ENCODE measurements at places on chromosomes 5 and 9.

DNA sequence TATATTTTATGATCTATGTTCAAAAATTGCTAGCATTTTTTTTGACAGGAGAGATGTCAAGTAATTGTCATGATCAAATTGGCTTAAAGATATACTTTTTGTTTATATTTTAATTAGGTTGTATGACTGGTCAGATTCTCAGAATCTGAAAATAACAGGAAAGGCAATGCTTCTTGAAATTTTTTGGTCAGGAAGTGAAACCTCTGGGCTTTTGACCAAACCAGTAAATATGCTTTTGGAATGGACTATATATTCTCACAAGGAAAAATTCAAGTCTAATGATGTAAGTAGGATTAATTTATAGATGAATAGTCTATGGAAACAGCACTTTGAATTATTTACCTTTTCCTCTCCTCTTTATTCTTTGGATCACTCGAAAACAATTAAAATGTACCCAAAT, 52.3 kb downstream of the SLF1 start:
- no peak for DNase-seq

GRCh38 chr9:89444274-89444673, 53.6 kb downstream of the SEMA4D start:
- no peak for DNase-seq

- DNase-seq: peak; percentile 55
Observed at GRCh38 chr5:35003018-35003957, 44.5 kb downstream of the AGXT2 start.

- DNase-seq: peak; percentile 30
Observed at GRCh38 chr9:69324549-69325401, at the start of gene ENTREP1. TSS of gene ENTREP1 (plus strand) at chr9:69325215. CDS start at chr9:69325310, 95 bp downstream.

DNA sequence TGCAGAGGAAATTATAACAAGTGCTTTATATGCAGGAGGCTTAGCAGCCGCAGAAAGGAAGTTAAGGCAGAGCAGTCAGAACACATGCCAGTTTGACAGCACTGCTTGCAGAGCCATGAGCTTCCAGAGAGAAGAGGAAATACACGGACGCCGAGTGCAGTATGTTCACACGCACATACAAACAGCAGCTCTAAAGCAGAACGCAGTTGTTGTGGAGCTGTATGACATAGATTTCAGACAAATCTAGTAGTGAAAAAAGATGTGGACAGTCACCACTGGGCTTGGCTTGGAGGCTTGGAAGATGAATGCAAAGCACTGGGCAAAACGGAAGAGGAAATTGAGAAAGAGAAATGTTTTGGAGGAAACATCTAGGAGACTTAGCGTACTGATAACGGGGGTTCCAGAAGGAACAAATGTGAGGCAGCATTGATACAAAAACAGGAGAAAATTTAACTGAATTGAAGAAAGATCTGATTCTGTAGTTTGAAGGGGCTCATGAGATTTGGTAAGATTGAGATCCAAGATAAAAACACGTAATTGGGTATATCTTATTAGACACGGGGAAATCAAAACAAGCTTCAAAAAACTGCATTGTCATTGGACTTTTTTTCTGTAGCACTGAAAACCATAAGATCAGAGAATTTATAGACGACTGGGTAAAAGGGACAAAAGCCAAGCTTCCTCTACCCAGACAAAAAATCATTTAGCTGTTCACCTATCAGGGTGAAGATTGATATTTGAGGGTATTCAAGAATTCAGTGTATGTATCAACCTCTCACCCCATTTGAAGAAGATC, 19.6 kb upstream of the ROPN1L start:
- DNase-seq: no peak

DNA sequence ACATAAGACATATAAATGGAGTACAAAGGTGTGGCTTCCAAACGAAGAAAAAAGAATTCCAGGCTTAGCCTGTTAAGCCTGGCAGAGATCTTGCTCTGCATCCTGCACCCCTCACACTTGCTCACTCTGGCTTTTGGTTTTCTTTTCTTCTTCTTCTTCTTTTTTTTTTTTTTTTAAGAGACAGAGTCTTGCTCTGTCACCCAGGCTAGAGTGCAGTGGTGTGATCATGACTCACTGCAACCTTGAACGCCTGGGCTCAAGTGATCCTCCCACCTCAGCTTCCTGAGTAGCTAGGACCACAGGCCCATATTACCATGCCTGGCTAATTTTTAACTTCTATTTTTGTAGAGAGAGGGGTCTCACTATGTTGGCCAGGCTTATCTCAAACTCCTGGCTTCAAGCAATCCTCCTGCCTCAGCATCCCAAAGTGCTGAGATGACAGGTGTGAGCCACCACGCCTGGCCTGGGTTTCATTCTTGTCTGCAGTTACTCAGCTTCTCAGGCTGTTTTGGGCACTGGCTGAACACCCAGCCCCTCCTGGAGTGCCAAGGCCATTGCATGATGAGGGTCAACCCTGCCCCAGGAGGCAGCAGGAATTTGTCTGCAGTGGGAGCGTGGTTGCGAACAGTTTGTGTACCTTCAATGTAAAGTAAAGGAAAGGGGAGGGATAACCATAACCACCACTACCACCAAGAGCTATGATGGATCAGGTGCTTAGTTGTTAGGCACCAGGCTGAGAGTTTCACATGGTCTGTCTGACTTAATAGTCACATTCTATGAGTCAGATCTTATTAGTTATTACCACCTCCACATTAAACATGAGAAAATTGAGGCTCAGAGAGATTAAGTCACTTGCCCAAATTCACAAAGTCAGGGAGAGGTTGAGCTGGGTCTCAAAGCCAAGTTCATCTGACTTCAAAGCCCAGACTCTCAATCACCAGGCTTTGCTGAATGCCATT, 219.2 kb upstream of the PANK3 start:
- no peak for DNase-seq

DNA sequence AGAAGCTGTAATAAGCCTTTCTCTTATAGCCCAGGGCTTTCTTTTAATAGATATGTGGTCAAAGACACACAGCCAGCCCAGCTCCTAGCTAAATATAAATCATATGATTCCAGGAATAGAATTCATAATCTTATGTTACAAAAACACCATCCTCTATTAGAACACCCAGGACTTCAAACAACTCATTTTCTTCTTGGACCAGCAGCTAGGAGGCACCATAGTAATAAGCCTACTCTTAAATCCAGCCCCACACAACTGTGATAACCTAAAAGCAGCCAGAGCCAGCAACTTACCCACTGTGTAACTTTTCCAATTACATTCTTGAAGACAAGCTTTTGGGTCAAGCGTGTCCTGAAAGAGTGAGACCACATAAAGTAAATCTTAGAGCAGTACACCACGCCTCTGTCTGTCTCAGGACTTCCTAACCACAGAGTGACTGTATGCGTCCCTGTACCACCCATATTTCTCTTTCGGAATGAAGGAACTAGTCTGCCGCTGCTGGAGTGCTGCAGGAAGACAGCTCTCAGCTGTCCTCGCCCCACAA, 223.8 kb downstream of the TLE1 start:
- DNase-seq: no peak

- no peak for DNase-seq
Observed at GRCh38 chr5:107395632-107396350, 274.9 kb downstream of the EFNA5 start.

GRCh38 chr5:131740477-131740876, 56.3 kb downstream of the FNIP1 start:
- no peak for DNase-seq

DNA sequence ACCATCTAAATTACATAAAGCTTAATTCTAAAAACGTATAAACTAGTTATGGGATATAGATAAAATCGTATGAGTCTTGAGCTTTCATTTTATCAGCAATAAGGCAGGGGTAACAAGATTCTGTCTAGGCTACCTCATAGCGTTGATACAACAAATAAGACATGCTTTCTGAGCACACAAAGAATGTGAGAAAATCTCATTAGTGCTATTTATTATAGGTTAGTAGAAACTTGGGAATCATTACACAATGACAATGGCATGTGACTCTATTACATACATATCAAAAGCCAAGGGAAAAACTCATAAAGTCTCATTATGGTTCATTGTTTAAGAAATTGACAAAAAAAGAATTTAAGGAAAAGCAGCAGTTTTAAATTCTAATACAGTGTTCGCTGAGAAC, 448.6 kb downstream of the PLK2 start:
- no peak for DNase-seq

DNA sequence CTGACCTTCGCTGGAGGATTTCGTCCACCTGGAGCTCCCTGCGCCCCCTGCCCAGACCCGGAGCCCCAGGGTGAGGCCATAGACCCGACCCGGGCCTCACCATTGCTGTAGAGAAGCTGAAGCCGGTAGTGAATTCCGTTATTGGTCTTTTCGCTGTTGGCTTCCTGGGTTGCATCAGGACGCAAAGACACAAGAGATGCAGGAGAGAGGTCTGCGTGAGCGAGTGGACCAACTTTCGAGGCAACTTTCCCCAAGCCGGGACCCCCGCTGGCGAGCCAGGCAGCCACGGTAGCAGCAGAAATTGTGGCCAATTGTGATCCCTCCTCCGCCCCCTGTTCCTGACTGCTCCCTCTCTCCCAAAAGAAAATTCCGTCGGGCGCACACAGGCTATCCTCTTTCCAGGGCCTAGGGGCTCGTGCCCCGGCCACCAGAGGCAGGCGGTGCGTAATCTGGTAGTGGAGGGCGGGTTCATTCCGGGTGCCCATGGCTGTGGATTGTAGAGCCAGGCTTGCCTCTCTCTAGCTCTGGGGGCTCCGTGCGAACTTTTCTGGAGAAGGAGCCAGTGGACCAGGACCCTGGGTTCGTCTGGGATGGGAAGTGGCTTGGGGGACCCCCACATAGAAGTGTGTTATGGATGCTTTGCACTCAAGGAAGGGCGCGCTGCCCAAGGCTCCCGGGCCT, 3.3 kb downstream of the EBF1 start:
- no peak for DNase-seq

- no peak for DNase-seq
Observed at GRCh38 chr5:54325272-54325609, 14.9 kb upstream of the ARL15 start.

GRCh38 chr9:92483627-92484545, 1.6 kb upstream of the ASPN start:
- DNase-seq: no peak

GRCh38 chr9:37364751-37365360, 57.6 kb upstream of the GRHPR start:
- no peak for DNase-seq

- DNase-seq: no peak
Observed at GRCh38 chr9:76136986-76137385, 246.5 kb downstream of the PCSK5 start.

DNA sequence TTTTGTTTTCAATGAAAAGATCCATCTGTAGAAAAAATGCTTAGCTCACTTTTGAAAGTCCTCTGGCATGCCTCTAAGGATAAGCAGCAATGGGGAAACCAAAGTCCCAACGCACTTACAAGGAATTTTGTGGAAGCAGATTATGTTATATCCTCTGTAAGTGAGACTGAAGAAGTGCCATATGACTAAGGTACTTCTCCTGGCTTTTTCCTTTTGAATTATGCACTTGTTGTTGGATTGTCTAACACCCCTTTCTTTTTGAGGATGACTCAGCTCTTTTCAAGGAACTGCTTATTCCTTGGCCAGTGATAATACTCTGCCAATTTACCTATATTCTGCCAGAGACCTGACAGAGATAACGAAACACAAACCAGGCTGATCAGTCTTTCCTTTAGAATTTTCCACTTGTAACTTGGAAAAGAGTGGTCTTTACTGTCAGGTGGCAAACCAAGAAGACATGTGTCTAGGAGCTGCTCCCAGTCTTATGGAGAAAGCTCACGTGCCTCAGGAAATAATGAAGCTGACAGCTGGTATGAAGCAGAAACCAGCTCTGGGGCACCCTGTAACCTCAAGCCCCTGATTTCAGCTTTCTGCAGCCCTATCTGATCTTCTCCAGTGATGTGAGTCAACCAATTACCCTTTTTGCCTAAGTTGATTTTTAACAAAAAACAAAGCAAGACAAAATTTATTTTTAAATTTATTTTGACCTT, 290.8 kb upstream of the FBXL7 start:
- no peak for DNase-seq

DNA sequence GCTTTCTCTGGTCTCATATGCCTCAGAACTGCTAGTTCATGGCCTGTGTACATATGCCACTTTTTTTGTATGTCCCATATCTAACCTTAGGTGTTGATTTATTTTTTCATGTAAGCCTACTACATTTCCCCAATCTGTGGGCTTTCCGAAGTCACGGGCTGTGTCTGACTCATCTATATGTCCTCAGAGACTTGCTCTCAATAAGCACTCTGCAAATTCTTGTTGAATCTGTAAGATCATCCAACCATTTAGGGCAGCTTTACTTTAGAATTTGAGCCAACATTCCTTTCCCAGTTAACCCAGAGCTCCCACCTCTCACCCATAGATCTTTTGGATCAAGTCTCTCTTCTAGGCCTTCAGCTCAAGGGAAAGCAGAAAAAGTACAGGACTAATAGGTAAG, 263.4 kb downstream of the SEC61B start:
- no peak for DNase-seq

- DNase-seq: no peak
Observed at GRCh38 chr5:14292766-14293658, 149.9 kb downstream of the TRIO start.

DNA sequence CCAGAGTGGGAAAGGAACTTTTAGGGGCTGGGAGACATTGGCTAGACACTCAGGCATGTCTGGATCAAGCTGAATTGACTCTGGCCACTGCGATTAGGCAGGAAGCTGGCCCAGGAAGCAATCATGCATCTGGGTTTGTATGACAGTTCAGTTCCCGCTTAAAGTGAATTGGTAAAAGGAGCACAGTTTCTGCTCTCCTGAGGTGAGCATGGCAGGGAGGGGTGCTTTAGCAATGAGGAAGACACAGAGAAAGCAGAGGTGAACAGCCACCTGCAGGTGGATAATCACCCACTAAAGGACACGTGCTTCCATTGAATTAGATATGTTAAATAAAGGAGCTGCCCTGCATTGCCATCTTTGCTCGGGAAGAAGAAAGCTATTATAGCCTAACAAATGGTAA, 248.1 kb upstream of the MAP3K1 start:
- DNase-seq: no peak

GRCh38 chr9:85114799-85115198, 445.3 kb downstream of the NTRK2 start:
- DNase-seq: no peak

- DNase-seq: no peak
Observed at GRCh38 chr5:157772127-157772526, 28.6 kb downstream of the LSM11 start.

- no peak for DNase-seq
Observed at GRCh38 chr5:142235050-142235797, 89.6 kb downstream of the SPRY4 start.

DNA sequence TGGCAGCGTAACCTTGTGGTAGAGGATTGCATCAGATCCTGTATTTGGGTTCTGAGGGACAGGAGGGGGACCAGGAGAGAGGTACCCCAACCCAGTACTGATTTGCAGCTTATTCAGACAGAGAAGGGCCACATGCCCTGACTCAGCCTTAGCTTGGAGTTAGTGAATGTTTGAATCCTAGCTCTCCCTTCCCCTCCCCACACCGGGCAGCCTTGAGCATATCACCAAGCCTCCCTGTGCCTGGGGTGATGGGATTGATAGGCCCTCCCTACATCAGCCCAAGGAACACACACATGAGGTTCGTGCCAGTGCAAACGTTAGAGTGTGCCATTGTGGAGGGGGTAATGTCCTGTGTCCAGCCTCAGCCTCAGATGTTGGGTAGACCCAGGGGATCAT, 71.9 kb downstream of the AMBP start:
- no peak for DNase-seq

GRCh38 chr5:90834711-90835110, 276.1 kb downstream of the ADGRV1 start:
- DNase-seq: no peak
